ENCODE measurements at places on chromosomes 5 and 9.

DNA sequence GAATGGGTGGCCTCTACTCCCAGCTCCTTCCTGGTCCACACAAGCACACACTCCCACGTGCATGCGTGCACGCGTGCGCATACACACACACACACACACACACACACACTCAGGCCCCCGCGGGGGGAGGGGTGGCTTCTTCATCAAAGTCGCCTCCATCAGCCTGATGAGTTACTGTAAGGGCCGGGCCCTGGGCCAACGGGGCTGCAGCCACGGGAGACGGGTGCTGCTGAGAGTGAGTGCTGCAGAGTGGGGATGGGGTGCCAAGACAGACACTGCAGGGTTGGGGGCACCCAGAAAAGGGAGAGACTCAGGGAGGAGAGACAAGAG lies 18.1 kb downstream of the CNTFR start:
- no peaks in the 10 kb centered on the region for H3K4me1 ChIP-seq
- H3K27ac ChIP-seq, result no peak overlapping the region
- no peak overlapping the region for H3K4me3 ChIP-seq
- H3K27me3 ChIP-seq, result peaks cover 18% of the 10 kb centered on the region

- H3K27ac ChIP-seq, result no peak overlapping the region
- no peaks in the 10 kb centered on the region for H3K4me1 ChIP-seq
- no peak for DNase-seq
- H3K4me3 ChIP-seq, result no peak overlapping the region
- H3K27me3 ChIP-seq, result peaks cover 10% of the 10 kb centered on the region
- peaks cover 24% of the 10 kb centered on the region for H3K36me3 ChIP-seq
These were observed 22.2 kb downstream of the GPX3 start for GRCh38 chr5:151042453-151043093.

- H3K4me3 ChIP-seq, result no peak overlapping the region
- no peak for DNase-seq
- no peak overlapping the region for H3K27ac ChIP-seq
- H3K27me3 ChIP-seq, result no peaks in the 10 kb centered on the region
- H3K4me1 ChIP-seq, result no peaks in the 10 kb centered on the region
These were observed 336.3 kb upstream of the KIF2A start for GRCh38 chr5:61969755-61970154.

GRCh38 chr5:71537687-71538086 lies 49.5 kb upstream of the MCCC2 start:
- DNase-seq, result no peak
- peaks cover 10% of the 10 kb centered on the region for H3K4me1 ChIP-seq
- no peak overlapping the region for H3K4me3 ChIP-seq
- H3K27ac ChIP-seq, result no peak overlapping the region
- H3K27me3 ChIP-seq, result no peaks in the 10 kb centered on the region

DNA sequence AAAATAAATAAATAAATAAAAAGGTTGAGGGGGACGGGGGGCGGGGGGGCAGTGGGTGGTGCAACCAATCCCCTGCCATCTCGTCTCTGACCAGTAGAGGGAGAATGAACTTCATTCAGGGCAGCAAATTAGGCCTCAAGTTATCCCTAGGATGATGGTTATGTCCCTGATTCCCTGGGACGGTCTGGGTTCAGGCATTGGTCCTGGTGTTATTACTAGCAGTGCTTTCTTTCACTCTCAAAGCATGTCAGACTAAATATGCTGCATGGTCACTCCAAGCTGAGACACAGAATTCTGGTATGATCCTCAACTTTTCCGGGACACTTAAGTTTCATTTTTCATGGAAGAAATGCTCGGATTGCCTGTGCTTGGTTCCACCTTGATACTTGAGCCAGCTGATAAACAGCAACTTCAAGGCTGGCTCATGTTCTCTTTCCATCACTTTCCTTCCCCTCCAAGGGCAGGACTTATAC lies 59.4 kb downstream of the DAP start:
- H3K36me3 ChIP-seq, result no peaks in the 10 kb centered on the region
- H3K27ac ChIP-seq, result no peak overlapping the region
- H3K27me3 ChIP-seq, result no peaks in the 10 kb centered on the region
- no peak overlapping the region for H3K4me3 ChIP-seq

DNA sequence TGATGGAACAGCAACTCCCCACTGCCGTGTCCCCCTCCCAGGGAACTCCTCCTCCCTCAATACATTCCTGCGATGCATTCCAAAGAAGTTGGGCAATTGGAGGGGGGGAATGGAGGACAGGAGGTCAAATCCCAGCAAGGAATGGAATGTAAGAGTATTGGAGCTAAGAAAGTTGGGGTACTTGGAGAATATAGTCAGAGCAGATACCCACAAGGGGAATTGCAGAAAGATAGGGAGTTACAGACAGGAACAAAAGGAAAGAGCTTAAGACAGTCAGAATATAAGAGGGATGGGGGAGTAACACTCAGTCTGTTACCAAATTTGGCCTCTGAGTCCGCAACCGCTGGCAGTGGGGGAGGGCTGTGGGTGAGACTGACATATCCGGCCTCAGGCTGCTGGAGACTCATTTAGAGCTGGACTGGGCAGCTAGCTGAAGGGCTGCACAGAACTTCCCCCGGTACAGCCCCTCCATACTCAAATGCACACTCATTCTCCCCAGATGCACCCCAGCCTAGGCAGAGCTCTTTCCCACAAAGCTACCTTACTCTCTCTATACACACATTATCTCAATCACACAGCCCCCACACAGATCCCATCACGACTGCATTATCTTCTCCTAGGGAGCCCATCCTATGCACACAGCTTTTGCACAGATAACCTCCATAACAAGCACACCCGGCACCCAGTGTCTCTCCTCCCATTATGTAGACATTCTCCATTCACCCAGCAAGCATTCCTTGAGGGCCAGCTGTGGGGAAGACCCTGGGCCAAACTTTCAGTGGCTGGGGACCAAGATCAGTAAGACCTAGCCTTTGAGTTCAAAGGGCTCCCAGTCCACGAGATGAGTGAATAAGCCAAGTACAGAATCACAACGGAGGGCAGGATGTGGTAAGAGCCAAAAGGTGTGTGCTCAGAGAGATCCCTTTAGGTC lies 3.7 kb downstream of the TLN1 start:
- H3K27me3 ChIP-seq, result no peaks in the 10 kb centered on the region
- no peak overlapping the region for H3K4me3 ChIP-seq
- H3K36me3 ChIP-seq, result peaks cover 21% of the 10 kb centered on the region
- peaks cover 20% of the 10 kb centered on the region for H3K4me1 ChIP-seq
- DNase-seq, result peak; percentile 67

DNA sequence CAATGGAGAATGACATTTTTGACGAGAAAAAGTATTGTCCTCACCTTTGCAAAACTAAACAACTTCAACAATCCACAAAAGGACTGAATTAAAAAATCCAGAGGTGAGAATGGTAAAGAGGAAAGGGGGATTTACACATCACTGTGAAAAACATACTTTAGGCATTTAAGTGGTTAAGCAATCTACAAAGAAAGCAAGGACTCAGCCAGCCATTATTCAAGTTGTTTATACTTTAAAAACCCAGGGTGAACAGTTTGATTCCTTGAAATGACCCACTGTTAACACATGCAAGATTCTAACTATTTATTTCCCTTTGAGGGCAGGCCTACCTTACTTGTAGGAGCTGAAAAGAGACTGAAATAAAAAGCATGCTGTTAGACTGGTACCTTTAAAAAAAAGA lies 29.3 kb downstream of the TUT7 start:
- no peak overlapping the region for H3K4me3 ChIP-seq
- peaks cover 2% of the 10 kb centered on the region for H3K27me3 ChIP-seq
- peaks cover 16% of the 10 kb centered on the region for H3K36me3 ChIP-seq
- peaks cover 29% of the 10 kb centered on the region for H3K4me1 ChIP-seq
- DNase-seq, result no peak

DNA sequence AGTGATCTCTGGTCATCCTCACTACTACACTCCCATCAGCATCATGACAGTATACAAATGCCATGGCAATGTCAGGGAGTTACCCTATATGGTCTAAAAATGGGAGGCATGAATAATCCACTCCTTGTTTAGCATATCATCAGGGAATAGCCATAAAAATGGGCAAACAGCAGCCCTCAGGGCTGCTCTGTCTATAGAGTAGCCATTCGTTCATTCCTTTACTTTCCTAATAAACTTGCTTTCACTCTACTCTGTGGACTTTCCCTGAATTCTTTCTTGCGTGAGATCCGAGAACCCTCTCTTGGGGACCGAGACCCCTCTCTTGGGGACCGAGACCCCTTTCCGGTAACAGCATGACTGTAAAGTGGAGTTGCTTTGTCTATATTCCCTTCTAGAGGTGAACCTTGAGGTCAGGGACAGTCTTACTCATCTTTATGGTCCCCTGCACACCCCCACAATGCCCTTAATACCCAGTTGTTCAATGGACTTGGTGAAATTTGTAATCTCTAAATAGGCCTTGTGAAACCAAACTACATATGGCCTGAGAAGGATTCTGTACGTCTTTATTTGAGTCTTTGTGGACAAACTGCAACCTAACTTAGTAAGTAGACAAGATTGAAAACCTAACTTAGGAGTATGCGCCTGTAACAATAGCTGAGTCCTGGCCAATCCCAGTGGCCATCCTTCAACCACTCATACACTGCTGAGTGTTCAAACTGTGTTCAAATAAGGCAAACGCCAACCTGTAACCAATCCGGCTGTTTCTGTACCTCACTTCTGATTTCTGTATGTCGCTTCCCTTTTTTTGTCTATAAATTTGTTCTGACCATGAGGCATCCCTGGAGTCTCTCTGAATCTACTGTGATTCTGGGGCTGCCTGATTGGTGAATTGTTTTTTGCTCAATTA lies 32.3 kb upstream of the UBTD2 start:
- H3K4me1 ChIP-seq, result no peaks in the 10 kb centered on the region
- H3K36me3 ChIP-seq, result no peaks in the 10 kb centered on the region
- peaks cover 8% of the 10 kb centered on the region for H3K27me3 ChIP-seq
- no peak overlapping the region for H3K4me3 ChIP-seq

GRCh38 chr9:124149992-124150391 lies 107.8 kb upstream of the NEK6 start:
- H3K4me3 ChIP-seq, result no peak overlapping the region
- DNase-seq, result no peak
- no peak overlapping the region for H3K27ac ChIP-seq
- H3K27me3 ChIP-seq, result peaks cover 1% of the 10 kb centered on the region
- no peaks in the 10 kb centered on the region for H3K36me3 ChIP-seq
- no peaks in the 10 kb centered on the region for H3K4me1 ChIP-seq

DNA sequence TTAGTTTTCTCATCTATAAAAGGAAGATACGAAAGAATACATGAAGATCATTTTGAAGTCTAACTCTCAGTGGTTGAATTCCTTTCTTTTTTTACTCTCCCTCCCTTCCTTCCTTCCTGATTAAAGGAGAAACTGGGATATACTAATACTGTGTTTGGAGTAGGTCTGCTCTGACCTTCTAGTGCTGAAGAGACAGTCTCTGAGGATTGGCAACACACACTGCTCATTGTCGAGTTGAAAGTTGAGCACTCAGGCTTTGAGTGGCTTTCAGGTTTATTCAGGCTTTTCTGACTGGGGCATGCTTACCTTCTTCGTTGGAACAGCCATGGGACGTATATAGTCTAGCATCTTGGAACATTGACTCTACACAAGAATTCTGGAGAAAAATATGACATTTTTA lies 86.9 kb upstream of the RPS23 start:
- H3K27me3 ChIP-seq, result peaks cover 2% of the 10 kb centered on the region
- H3K4me3 ChIP-seq, result no peak overlapping the region
- no peaks in the 10 kb centered on the region for H3K36me3 ChIP-seq
- peaks cover 5% of the 10 kb centered on the region for H3K4me1 ChIP-seq
- H3K27ac ChIP-seq, result no peak overlapping the region

GRCh38 chr9:108271236-108271635 lies 584.5 kb downstream of the ACTL7B start:
- DNase-seq, result no peak
- H3K4me1 ChIP-seq, result no peaks in the 10 kb centered on the region
- no peaks in the 10 kb centered on the region for H3K27me3 ChIP-seq
- H3K4me3 ChIP-seq, result no peak overlapping the region
- H3K36me3 ChIP-seq, result no peaks in the 10 kb centered on the region
- H3K27ac ChIP-seq, result no peak overlapping the region

DNA sequence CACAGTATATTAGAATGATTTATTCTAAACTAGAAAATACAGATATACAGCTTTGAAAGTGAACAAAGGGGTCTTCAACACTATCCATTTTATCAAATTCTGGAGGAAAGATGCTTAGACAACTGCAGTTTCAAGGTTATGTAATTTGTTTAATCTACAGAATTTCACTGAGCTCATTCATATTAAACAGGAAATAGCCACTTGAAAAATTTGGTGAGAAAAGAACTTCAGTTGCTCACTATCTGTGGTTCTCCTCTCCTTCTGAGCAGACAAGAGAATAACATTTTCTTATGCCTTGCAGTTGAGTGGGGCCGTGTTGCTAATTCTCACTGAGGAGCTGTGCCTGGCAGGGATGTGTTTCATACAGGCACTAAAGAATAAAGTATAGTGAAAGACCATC lies 1428.2 kb downstream of the CDH12 start:
- H3K4me3 ChIP-seq, result no peak overlapping the region
- no peaks in the 10 kb centered on the region for H3K4me1 ChIP-seq
- no peaks in the 10 kb centered on the region for H3K36me3 ChIP-seq
- no peaks in the 10 kb centered on the region for H3K27me3 ChIP-seq
- H3K27ac ChIP-seq, result no peak overlapping the region
- DNase-seq, result no peak

DNA sequence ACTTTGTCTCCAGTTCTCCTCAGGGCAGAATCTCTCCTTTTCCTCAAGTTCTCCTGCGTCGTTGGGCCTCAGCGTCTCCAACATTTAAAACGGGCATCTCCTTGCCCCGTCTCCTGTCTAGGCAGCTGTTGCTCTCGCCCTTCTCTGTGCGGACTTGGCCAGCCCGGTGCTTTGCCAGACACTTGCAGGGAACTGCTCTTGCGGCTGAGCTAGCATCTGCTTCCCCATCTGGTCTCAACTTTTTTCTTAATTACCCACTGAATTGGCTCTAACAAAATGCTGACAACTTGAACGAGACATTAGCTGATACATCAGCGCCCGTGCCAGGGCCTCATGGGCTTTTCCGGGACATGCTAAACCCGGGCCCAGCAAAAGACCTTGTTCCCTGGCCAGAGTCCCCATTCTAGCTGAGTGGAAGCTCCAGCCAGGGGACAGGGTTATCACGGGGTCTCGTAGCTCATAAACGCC lies 25.1 kb downstream of the ZNF618 start:
- H3K36me3 ChIP-seq, result peaks cover 28% of the 10 kb centered on the region
- peaks cover 4% of the 10 kb centered on the region for H3K4me1 ChIP-seq
- no peak for DNase-seq
- no peak overlapping the region for H3K4me3 ChIP-seq
- H3K27ac ChIP-seq, result no peak overlapping the region

DNA sequence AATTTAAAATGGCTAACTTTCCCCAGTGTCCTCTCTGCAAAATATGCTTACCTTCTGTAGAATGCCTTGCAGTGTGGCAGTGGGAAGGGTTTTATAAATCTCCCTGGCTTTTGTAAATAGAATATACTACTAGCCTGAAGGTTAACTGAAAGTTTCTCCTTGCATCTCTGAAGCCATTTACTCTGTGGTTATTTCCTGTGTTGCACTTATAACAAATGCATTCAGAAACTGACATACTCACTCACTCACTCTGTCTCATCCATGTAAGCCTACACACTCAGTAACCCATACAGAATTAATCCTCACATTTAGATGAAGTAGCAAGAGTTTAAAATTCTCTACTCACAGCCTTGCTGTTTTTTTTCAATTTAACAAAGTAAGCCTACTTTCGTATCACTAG lies 87.1 kb upstream of the SH3GL2 start:
- H3K36me3 ChIP-seq, result no peaks in the 10 kb centered on the region
- H3K27me3 ChIP-seq, result no peaks in the 10 kb centered on the region
- DNase-seq, result no peak
- H3K4me1 ChIP-seq, result no peaks in the 10 kb centered on the region
- H3K27ac ChIP-seq, result no peak overlapping the region
- no peak overlapping the region for H3K4me3 ChIP-seq
